ENCODE measurements at places on chromosomes 5 and 9.

DNA sequence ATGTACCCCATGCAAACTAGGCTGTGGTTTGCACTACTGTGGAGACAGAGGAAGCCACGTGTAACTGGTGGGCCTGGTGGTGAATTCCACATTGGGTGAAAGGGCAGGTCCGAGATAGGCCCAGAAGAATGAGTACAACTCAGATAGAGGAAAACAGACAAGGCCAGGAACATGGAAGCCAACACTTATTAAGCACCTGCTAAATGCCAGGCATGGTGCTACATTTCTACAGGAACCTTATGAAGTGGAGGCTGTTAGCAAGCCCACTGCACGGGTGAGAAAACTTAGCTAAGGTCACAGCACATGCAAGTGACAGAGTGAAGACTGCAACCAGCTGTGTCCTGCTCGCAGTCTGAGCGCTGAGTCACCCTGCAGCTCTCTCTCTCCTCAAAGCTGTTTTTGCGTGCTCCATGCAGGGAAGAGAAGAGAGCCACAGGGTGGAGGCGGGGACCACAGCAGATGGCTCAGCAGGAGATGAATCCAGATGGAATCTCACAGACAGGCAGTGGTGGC is 65.5 kb upstream of the SPTLC1 start:
- no peak for DNase-seq

- no peak for DNase-seq
Measured at GRCh38 chr5:127858116-127858784, 155.1 kb downstream of the CCDC192 start.

GRCh38 chr5:16600397-16600796 is 16.4 kb downstream of the RETREG1 start:
- no peak for DNase-seq

GRCh38 chr5:113197456-113198200 is 221.0 kb downstream of the DCP2 start:
- DNase-seq: no peak

- no peak for DNase-seq
Measured at GRCh38 chr5:154375329-154376008, 70.3 kb upstream of the SAP30L start.

DNA sequence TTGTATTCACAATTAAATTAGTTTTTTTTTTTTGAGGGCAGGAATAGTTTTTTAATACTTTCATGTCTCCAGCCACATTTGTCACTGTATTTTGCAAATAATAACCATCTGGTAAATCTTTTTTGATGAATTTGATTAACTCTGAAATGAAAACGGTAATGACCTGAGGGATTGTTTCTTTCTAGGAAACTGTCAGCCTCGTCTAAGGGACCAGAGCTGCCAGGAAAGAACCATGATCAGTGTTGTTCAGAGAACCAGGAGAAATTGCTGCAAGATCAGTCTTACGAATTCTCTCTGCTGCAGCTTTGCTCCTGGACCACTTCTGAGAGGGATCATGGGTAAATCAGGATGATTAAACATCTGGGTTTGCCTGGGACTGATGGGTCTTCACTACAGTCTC is 114.5 kb upstream of the TAF11L2 start:
- DNase-seq: no peak

- no peak for DNase-seq
Measured at GRCh38 chr9:131589124-131589711, 43.9 kb downstream of the PRRT1B start.

GRCh38 chr9:123262338-123262737 is 6.0 kb downstream of the STRBP start:
- DNase-seq: no peak

Measured in WTC11 (cell line).